Adrenal gland (tissue), 19 donors: ENCODE measurements at places on chromosomes 6 and 20. TPM values are rescaled to one million over a fixed set of nuclear protein-coding genes. Genes with fewer than 3 reads are reported as not detected.
A peak's percentile ranks its signal among the peaks of the same experiment; 100 is the strongest.

The SKIC2 gene
- total RNA-seq: 29.9 TPM

The NOTCH4 gene
- 34.4 TPM for total RNA-seq

The KCNQ2 gene
- 0.69 TPM for total RNA-seq

- no peaks in the 10 kb centered on the region for H3K27me3 ChIP-seq
- no peak overlapping the region for H3K27ac ChIP-seq
- H3K4me1 ChIP-seq: peaks cover 3% of the 10 kb centered on the region
- no peak for DNase-seq
These were observed 18.3 kb downstream of the RNF8 start for GRCh38 chr6:37372116-37372515.

The SLX4IP gene
- total RNA-seq: 6.2 TPM

DNA sequence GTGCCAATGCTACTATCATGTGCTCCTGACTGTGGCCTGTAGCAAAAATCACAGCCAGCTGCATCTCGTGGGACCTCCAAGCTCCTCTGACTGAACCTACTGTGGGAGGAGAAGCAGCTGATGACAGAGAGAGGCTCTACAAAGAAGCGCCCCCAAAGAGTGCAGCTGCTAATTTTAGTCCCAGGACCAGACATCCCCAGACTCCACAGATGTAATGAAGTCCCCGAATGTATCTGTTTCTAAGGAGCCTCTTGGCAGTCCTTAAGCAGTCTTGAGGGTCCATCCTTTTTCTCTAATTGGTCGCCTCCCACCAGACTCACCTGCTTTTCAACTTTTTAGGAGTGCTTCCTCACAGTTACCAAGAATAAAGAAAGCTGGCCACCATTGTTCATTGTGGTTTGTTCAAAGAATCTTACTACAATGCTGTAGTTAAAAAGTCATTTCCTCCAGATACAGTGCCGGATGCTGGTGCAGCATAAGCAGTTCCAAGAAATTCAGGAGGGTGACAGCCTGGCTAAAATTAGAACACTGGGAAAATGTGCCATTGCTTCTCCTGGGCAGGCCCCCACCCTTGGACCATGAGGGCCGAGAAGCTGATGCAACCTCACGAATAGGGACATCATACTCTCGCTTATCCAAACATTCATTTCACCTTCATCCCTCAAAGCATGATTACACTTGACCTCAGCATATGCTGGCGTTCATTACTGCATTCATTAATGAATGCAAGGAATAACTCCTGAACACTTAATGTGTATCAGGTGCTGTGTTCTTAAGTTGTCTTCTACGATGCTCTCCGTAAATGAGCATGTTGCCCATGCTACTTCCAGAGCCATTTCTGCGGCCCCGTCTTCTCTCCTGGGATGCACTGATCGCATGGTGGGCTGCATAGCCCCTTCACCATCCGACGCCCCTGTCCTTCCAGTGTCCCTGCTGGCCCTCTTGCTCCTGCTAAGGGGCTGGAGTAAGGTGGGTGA is 66.4 kb downstream of the LY86 start:
- H3K27me3 ChIP-seq: no peaks in the 10 kb centered on the region
- H3K4me1 ChIP-seq: peaks cover 3% of the 10 kb centered on the region
- no peak for DNase-seq
- no peaks in the 10 kb centered on the region for H3K36me3 ChIP-seq
- no peak overlapping the region for H3K4me3 ChIP-seq

DNA sequence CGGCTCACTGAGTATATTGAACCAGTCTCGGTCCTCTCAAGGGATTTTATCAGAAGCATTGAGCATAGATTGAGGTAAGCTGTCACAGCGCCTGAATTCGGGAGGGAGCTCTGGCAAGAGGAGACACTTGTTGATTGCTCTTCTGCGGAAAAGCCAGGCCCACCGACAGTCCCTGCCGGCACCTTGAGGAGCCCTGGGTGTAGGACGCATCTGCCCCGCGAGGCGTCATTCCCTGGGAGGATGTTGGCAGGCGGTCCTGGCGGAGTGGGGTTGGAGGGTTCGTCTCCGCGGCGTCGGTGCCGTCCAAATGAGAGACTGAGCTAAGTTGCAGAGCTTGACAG is 843 bp downstream of the FBXO9 start:
- H3K4me3 ChIP-seq: peak overlapping the region; percentile 81
- peak overlapping the region; percentile 94 for H3K27ac ChIP-seq
- DNase-seq: peak; percentile 64
- H3K36me3 ChIP-seq: no peaks in the 10 kb centered on the region
